ENCODE measurements at places on chromosomes 3 and 15.

- DNase-seq, result no peak
Observed at GRCh38 chr3:168047190-168047795, 48.4 kb downstream of the GOLIM4 start.

DNA sequence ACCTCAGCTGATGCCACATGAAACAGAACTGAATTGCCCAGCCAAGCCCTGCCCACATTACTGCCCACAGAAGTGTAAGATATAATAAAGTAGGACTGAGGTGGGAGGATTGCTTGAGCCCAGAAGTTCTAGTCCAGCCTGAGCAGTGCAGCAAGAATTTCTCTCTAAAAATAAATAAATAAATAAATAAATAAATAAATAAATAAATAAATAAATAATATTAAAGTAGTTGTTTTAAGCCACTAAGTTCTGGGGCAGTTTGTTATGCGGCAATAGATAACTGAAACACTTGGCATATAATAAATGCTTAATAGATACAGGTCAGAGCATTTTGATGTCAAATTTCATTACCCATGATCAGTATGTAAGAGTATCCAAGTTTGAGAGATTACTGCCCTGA lies 249.4 kb upstream of the LRRFIP2 start:
- no peak for DNase-seq

DNA sequence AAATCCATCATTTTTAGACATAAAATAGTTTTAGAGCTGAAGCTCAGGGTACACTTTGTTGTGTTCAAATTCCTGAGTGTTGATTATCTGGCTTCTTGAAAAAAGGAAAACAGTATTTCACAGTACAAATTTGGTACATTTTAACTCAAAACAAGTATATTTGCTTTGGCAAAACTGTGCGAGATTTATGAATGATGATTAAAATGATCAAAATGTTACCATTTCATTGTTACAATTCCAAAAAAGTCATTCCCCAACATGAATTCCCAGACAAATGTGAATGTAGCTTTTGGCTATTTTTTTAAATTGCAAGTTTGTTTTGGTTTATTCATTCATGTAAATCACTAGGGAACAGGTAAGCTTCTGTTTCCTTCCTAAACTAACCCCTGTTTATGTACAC lies 347.4 kb upstream of the DCBLD2 start:
- no peak for DNase-seq

- no peak for DNase-seq
Observed at GRCh38 chr3:22609139-22609538, 594.0 kb upstream of the UBE2E2 start.

- no peak for DNase-seq
Observed at GRCh38 chr15:90044191-90044590, 43.1 kb downstream of the ZNF710 start.

DNA sequence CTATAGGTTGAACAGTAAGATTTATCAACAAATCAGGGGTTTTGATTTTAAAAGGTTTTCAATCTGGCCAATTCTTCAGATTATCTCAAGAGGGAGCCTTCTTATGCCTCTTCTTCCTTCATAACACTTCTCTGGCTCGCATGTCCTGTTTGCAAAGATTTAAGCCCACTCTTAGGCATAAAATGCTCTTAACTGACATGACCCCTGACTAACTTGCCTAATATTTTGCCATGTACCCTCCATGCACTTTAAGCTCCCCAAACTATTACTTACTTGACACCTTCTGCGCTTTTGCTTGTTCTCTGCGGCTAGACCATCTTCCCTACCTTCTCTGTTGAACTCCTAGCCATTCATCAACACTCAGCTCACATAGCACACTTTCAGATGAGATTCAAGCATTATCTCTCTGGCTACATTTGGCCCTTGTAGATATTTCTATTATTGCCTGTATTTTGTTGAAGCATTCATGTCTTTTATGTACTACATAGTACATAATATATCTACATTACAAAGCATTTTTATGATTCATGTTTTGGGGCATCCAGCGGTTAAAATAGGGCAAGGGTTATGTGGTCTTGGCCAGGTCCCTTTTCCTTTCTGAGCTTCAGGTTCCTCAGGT lies 1.0 kb upstream of the ARIH1 start:
- DNase-seq, result no peak

DNA sequence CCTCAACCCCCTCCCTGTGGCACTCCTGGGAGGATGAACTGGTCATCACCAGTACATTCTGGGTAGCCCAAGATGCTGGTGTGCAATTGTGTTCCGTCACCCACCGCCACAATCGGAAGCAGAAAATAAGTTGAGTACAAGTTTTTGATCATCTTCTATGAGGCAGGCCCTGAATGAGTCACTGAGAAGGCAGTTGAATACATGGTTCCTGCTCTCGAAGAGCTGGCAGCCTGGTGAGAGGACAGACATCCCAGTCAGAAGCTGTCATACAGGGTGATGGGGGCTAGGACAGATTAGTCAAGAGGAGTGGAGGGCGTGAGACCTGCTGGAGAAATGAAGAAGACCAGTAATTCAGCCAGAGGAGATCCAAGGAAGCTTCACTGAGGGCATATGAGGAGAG lies 6.2 kb downstream of the CEMIP start:
- no peak for DNase-seq

GRCh38 chr15:98745650-98746374 lies 97.5 kb downstream of the IGF1R start:
- no peak for DNase-seq

GRCh38 chr15:35953424-35953823 lies 407.5 kb upstream of the DPH6 start:
- DNase-seq, result no peak

DNA sequence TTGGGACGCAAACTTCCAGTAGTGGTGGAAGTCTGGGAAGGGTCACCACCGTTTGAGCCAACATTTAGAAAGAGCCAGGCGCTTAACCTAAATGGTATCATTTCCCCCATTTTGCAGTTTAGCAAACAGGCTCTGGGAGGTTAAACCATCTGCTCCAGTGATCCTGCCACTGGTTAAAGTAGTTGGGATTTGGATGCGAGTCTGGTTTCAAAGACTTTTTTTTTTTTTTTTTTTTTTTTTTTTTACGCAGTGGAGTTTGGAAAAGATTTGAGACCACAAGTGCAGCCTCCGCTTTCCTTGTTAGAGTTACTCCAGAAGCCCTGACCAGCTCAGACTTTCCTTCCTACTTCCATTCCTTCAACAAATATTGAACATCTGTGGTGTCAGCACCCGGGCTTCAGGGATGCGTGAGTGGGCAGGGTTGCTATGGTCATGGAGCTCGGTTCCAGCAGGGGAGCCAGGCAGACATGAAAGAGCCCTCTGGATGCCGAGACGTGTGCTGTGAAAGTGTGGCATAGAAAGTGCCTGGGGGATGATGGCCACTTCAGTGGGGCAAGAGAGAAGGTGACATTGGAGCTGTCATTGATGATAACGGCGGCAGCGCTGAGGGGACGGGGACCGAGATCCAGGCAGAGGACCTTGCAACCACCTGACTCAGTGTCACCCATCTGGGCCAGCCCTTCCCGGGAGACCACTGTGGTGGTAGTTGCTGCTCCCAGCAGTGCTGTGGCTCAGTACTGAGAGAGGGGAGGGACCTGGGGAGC lies 1.1 kb upstream of the RNU6-1 start:
- no peak for DNase-seq

DNA sequence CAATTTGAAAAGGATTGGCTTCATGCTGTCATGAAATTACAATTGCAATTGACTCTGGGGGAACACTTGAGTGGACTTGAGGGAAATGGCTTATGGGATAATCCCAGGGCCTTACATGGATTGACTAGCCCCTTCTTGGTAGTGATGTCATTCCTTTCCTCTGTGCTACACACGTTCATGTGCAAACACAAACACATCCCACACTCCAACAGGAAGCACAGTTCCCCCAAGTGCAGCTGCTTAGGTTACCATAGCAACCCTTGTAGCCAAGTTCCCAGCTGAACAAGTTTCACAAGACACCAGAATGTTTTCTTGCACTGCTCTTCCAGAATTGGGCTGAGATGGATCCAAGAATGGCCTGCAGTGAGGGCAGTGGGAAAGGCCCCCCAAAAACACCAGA lies 217.0 kb downstream of the ZNF621 start:
- DNase-seq, result no peak

DNA sequence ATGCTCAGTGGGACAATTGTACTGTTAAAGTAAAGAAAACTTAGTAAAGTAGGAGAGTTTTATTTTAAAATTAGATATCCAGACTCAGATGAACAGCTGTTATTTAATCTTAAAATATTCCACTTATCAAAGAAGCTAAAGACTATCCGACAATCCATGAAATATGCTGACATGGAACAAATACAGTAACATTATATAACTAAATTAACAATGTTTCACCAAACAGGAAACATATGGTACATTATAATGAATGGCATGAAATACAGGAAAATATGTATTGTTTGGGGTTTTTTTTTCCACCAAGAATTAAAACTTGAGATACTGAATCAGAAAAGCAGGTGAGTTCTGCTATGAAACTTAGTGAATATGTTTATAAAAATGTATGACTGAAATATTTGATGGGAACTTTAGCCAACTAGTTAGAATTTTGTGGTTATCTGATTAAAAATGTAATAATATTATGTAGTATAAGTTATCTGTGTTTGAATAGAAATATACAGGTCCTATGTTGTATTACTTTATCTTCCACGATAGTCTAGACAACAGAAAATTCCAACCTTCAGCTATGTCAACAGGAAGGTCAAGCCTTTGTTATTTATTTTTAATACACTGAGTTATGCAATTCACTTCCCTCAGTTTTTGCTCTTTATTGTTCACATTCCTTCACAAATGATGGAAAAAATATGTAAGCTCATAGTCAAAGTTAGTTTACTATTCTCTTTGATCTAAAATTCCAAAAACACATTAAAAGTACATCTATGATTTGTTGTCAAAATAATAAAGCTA lies 72.7 kb downstream of the UACA start:
- DNase-seq, result no peak

GRCh38 chr15:51281368-51281967 lies 56.9 kb downstream of the CYP19A1 start:
- no peak for DNase-seq

DNA sequence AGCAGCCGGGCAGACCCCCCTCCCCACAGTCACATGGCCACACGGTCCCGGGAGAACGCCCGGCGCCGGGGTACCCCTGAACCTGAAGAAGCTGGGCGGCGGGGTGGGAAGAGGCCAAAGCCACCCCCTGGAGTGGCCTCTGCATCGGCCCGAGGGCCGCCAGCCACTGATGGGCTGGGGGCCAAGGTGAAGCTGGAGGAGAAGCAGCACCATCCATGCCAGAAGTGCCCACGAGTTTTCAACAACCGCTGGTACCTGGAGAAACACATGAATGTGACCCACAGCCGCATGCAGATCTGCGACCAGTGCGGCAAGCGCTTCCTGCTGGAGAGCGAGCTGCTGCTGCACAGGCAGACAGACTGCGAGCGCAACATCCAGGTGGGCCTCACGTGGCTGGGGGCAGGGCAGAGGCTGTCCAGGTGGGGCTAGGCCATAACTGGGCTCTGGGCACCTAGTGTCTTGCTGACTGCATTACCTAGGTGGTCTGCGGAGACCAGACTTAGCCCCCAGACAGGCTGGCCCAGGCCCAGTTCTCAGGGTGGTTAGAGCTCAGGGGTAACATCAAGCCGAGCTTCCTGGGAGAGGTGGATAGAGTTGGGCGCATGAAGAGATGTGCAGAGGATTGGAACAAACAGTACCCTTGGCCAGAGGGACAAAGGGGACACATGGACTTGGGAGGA lies 6.1 kb downstream of the ZBTB47 start:
- no peak for DNase-seq

- no peak for DNase-seq
Observed at GRCh38 chr3:129248286-129248979, 973 bp upstream of the COPG1 start.

- no peak for DNase-seq
Observed at GRCh38 chr3:13262493-13263211, 157.5 kb downstream of the NUP210 start.

DNA sequence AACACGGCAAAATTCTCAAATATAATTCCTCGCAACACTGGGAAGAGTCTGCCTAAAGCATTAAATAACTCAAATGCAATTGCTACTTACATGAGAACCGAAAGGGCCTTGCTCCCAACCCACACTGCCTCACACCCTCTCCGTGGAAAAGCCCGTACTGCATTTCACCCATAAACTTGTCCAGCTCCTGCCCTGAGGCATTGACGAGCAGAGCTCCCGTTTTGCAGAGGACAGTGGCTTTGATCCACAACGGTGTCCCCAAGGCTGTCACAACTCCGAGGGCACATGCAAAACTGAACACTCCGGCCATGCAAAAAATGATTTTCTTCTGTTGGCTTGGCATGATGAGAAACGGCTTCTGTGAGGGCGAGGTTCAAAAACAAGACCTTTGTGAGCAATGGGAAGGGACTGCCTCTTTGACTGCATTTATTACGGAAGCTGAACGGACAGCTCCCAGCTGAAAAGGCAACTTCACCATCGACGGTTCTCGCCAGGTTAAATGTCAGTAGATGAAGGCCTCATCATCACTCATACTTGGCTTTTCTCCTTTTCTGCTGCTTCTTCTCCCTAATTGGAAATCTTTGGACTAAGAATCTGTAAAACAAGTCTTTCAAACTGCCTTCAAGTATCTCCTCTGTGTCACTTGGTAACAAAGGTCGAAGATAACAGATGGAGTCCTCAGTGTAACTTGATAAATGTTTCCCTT lies at the start of gene CLRN1:
Gene CLRN1 (minus strand): TSS at position 362 of the 706 bp plus-strand sequence. CDS start 19 bp downstream, at position 343.
- no peak for DNase-seq

GRCh38 chr15:69792823-69793222 lies 304.9 kb downstream of the TLE3 start:
- DNase-seq, result no peak

- no peak for DNase-seq
Observed at GRCh38 chr15:45307230-45307924, 55.3 kb downstream of the SLC28A2 start.

DNA sequence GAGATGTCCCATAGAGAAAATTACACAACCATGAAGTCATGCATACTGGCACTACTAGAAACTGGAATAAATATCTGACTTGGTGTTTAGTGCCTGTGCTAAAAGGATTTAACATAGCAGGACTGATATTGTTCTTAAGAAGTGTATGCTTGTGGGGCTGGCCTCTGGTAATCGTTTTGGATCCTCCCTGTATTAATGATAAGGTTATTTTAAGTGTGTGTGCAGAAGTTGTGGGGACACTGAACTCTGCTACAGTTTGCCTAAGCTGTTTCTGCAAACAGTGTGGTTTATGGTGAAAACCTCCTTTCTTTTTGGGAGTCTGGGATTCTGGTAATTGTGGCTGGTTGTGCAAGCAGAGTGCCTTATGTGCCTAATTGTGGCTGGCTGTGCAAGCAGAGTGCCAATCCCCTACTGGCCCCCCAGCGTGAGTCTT lies 120.8 kb downstream of the CLASP2 start:
- no peak for DNase-seq

- DNase-seq, result no peak
Observed at GRCh38 chr3:123718108-123718507, 133.3 kb upstream of the HACD2 start.

- no peak for DNase-seq
Observed at GRCh38 chr3:179599531-179599930, 4.9 kb downstream of the MRPL47 start.

GRCh38 chr3:96478496-96478895 lies 335.9 kb upstream of the EPHA6 start:
- no peak for DNase-seq

Data from stimulated activated CD4-positive, alpha-beta T cell treated with anti-CD3 and anti-CD28 coated beads, TNF-alpha, amount 100 ng/mL, for 1 hour (primary cell).